ENCODE measurements at places on chromosomes 4 and X.

DNA sequence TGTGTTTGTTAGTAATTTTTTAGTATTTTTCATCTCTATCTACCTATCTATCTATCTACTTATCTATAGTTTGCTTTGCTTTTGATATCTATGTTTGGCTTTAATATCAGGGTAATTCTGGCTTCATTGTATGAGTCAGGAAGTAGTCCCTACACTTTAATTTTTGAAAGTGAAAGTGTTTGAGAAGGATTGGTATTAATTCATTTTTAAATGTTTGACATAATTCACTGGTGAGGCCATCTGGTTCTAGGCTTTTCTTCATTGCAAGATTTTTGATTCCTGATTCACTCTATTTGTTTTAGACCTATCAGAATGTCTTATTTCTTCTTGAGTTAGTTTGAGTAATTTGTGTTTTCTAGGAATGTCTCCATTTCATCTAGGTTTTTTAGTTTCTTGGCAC, 20.2 kb upstream of the TCP11X2 start:
- no peak overlapping the region for H3K4me3 ChIP-seq
- H3K4me1 ChIP-seq = no peaks in the 10 kb centered on the region
- H3K36me3 ChIP-seq = no peaks in the 10 kb centered on the region
- no peak overlapping the region for H3K27ac ChIP-seq
- H3K27me3 ChIP-seq = peaks cover 2% of the 10 kb centered on the region

DNA sequence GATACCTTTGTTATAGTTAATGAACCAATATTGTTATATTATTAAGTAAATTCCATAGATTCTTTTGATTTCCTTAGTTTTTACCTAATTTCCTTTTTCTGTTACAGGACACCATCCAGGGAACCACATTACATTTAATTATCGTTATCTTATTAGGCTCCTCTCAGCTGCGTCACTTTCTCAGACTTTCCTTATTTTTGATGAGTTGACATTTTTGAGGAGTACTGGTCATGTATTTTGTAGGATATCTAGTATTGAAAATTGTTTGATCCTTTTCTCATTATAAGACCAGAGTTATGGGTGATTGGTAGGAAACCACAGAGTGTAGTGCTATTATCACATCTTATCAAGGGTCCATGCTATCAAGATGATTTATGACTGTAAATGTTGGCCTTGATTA, 319.7 kb downstream of the NKX6-1 start:
- no peaks in the 10 kb centered on the region for H3K4me1 ChIP-seq
- H3K27ac ChIP-seq = no peak overlapping the region
- no peak overlapping the region for H3K4me3 ChIP-seq
- H3K36me3 ChIP-seq = no peaks in the 10 kb centered on the region
- H3K27me3 ChIP-seq = no peaks in the 10 kb centered on the region
- no peak for DNase-seq

DNA sequence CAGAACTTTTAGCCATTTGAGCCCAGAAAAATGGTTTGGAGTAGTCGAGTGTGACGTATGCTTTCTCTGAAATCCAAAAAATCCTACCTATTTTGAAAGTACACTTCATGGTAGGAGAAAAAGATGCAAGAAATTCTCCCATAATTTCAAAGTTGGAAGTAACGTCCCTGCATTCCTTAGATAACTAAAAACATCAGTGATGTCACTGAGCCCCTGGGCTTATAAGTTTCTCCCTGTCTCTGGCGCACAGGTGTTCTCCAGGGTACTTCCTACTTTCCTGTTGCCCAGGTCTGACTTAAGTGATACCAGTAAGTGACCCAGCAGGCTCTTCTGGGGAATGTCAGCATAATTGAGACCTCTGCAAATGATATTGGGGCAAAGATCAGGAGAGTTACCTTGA, 90.5 kb upstream of the WDR1 start:
- H3K4me1 ChIP-seq = peaks cover 2% of the 10 kb centered on the region
- no peaks in the 10 kb centered on the region for H3K27me3 ChIP-seq
- no peaks in the 10 kb centered on the region for H3K36me3 ChIP-seq
- no peak overlapping the region for H3K27ac ChIP-seq
- no peak overlapping the region for H3K4me3 ChIP-seq

DNA sequence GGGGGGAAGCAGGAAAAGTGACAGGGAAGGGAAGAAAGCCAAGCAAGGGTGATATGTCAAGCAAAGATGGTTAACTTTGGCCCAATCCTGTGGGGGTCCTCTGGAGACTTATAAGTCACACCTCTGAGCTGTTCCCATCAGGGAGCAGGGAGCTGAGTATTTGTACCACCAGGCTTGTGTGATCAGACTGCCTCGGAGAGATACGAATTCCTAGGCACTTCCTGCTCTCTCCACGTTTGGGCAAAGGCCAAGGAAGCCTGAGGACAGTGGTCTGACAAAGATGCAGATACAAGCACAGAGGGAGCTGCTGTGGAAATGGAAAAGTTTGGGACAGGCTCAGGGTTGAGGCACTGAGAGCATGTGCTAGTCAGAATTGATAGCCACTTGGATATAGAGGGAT, 10.4 kb upstream of the PPP3CA start:
- no peak overlapping the region for H3K27ac ChIP-seq
- H3K4me1 ChIP-seq = peaks cover 19% of the 10 kb centered on the region
- H3K4me3 ChIP-seq = no peak overlapping the region

GRCh38 chr4:152103181-152103901, 342.5 kb upstream of the GATB start:
- H3K27me3 ChIP-seq = no peaks in the 10 kb centered on the region
- H3K4me3 ChIP-seq = no peak overlapping the region
- DNase-seq = no peak
- H3K36me3 ChIP-seq = no peaks in the 10 kb centered on the region
- H3K4me1 ChIP-seq = peaks cover 51% of the 10 kb centered on the region

All from mesothelial cell of epicardium (in vitro differentiated cells).